ENCODE measurements at places on chromosomes 6 and 20.

DNA sequence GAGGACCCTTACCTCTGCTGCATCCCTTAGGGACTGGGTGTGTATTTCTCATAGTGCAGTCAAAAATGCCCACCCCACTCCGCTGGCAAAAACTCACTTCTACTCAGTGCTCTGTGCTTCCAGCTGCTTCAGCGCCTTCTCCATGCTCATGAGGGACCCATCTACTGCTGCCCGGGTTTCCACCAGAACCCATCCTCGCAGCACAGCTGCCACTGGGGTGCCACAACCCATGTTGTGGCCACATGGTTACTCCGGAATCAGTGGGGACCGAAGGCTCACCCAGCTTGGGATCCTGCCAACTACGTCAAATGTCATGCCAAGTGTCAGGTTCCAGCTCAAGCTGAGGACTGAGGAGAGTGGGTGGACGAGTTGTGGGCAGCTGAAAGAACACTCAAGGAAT lies 774.2 kb upstream of the EYS start:
- DNase-seq, result no peak

GRCh38 chr20:6295127-6295866 lies 172.5 kb upstream of the FERMT1 start:
- no peak for DNase-seq

GRCh38 chr6:52286798-52287432 lies 2.4 kb upstream of the MCM3 start:
- DNase-seq, result no peak

- DNase-seq, result no peak
These were observed 154.6 kb downstream of the CDKAL1 start for GRCh38 chr6:20688710-20689500.

- no peak for DNase-seq
These were observed 699.5 kb upstream of the FLRT3 start for GRCh38 chr20:15036948-15037347.

DNA sequence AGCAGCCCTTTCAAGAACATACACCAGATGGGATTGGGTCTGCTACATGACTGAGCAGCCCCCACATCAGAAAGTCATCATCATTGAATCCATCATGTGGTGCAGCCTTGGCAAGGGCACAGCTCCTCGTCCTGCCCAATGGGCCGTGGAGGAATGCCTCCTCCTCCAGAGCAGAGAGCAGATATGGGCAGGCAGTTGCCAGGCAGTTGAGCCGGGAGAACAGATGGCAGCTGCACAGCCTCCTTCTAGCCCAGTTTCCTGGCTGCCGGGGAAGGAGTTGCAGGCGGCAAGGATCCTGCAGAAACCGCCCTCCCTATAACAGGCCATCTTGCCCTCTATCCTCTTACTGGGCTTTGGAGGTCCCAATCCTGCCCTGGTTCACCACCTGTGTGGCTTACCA lies 11.9 kb upstream of the ZFAND3 start:
- no peak for DNase-seq

GRCh38 chr6:35683267-35683666 lies 5.4 kb downstream of the FKBP5 start:
- no peak for DNase-seq

GRCh38 chr6:53104916-53105315 lies 39.7 kb downstream of the FBXO9 start:
- DNase-seq, result no peak

DNA sequence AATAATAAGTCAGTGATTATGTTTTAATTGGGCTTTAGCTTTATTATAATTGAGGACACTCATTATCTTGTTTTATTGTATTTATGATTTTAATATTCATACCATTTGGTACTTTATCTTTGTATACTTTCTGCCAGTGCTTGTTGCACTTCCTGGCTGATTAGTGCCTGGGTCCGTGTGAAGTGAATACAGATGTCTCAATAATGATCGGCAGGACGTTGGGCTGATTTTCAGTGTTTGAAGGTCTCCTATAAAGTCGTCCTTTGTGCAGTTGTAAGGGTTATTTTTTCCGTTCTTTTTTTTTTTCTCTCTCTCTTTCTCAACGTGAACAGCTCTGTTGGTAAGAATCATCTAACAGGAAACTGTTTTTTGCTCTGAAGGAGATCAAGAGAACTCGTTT lies 450.0 kb upstream of the POU3F2 start:
- no peak for DNase-seq

DNA sequence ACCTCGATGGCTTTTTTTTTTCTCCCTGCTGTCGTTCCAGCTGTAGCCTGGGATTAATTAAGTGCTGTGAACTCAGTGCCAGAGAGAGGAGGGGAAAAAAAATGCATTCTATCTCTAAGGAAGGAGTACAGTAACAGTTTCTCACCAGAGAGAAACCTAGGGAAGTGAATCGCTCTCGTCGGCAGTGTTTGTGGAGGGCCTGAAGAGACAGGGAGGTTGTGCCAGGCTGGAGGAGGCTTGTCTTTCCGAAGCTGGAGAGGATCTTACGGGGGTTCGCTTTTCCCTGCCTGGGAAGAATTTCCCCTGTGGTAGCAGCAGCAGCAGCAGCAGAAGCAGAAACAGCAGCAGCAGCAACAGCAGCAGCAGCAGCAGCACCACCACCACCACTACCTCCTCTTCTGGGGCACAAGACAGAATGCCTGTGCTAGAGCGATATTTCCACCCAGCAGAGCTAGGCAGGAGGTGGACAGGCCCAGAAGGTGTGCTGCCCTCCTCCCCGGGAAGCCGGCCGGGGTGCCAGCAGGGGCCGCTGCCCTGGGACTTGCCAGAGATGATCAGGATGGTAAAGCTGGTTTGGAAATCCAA lies 186.5 kb downstream of the PDE7B start:
- no peak for DNase-seq

- DNase-seq, result no peak
These were observed 568.5 kb upstream of the JAG1 start for GRCh38 chr20:11242320-11242719.

DNA sequence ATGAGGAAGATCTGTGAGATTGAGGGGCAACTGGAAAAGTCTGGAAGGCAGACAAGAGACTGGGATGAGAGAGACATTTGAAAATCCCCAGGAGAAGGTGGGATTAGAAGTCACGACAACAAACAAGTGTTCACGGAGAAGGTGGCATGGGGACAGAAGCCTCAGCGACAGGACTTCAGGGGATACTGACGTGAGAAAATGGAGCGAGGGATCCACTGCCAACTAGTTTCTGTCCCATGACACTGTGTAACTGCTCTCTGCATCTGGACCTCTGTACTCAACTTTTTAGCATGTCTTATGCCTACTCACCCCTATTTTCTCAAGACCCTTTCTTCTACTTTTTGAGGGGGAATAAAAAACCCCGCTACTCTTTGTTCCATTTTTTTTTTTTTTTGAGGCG lies 18.3 kb upstream of the ZBTB2 start:
- DNase-seq, result no peak

GRCh38 chr6:125066140-125066539 lies 87.4 kb upstream of the TPD52L1 start:
- DNase-seq, result no peak

GRCh38 chr6:30884521-30885480 lies 482 bp downstream of the DDR1 start:
- no peak for DNase-seq

GRCh38 chr6:152950240-152950639 lies 32.6 kb downstream of the FBXO5 start:
- DNase-seq, result no peak

Measured in stimulated activated CD8-positive, alpha-beta memory T cell treated with anti-CD3 and anti-CD28 coated beads, Interleukin-15, amount 100 ng/mL, for 24 hours (primary cell).